Activated naive CD8-positive, alpha-beta T cell treated with anti-CD3 and anti-CD28 coated beads, Interleukin-2, amount 50 U/mL, for 16 hours (primary cell): ENCODE measurements at places on chromosomes 11 and 22.

DNA sequence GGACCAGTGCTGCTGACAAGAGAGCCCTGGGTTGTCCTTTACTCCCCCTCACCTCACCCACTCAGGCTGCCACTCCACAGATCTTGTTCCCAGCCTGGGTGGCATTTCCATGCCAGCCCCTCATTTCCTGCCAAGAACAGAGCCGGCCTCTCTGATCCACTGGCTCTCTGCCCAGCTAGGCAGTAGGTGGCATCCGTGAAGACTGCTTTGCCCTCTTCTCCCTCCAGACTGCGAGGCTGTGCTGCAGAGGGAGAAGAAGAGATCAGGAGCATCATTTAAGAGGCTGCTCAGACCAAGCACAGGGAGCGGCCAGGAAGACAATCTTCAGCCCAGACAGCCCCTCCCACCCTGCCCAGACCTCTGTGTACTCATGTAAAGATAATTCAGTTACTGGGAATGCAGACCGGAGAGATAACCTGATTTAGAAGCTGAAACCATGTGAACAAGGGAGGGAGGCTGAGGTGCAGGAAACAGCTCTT is 126.9 kb upstream of the NCAM1 start:
- no peak for DNase-seq

DNA sequence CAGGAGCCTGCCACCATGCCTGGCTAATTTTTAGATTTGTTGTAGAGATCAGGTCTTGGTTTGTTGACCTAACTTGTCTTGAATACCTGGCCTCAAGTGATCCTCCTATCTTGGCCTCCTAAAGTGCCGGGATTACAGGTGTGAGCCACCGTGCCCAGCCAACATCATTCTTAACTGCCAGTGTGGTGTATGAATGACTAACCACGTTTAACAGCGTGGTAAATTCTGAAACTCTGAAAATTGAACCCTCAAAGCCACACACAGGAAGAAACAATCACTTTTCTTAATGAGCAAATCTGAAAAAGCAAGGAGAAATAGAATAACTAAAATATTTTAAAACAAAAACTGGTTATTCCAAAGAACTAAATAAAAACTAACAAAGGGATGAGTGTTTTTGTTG is 7.4 kb downstream of the TMEM9B start:
- no peak for DNase-seq

GRCh38 chr22:42857845-42858481 is 890 bp upstream of the ARFGAP3 start:
- DNase-seq, result no peak

DNA sequence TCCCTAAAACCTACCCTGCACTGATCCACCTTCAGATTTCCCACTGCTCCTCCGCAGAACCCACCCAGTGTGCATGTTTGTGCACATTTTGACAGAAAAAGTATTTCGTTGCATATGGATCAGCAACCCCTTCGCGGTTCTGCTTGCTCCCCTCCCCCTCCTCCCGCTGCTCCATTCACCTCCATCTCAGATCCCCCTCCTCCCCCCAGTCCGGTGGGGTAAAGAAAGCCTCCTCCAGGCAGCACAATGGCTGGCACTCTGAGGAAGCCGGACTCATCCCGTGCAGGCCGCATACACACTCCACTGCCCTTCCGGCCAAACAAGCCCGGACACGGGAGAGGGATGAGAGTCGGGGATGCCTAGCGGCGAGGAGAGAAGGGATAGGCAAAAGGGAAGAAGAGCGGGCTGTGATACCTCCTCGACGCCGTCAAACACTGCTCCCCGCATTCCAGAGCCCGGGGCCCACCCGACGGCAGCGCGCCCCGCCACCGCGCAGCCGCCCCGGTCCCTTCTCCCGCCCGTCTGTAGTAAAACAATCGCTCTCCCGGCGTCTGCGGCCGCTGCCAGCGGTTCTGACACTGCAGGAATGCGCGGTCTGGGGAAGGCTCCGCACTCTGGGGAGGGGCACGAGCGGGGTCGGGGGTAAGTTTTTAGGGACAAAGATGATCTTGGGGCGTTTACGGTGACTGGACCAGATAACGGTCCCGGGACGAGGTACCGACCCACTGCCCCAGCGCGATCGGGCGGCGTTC is 915 bp downstream of the FEZ1 start:
- no peak for DNase-seq
